ENCODE measurements at places on chromosomes 6 and 20.

DNA sequence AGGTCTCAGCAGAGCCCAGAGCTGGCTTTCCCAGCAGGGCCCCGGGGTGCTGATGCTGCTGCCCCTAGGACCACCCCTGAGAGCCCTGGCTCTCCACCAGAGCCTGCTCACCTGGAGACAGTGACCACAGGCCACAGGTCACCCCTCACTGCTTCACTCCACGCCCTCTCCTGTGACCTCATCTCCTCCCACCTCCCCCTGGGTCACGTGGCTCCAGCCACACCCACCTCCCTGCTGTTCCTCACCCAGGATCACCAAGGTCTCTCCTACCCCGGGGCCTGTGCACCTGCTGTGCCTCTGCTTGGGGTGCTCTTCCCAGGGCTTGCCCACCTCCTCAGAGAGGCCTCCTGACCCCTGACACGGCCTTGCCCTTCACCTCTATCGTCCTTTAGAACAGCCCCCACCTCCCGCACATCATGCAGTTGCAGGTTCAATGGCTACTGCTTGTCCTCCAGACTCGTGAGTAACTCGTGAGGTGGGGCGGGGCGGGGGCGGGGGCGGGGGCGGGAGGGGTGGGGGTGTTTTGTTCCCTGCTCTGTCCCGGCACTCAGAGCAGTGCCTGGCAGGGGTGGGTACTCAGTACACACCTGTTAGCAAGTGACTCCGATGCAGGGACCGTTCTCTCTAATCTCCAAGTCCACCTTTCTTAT, 468.0 kb downstream of the PREX1 start:
- DNase-seq = no peak

GRCh38 chr6:36666287-36666686, 12.2 kb upstream of the CDKN1A start:
- no peak for DNase-seq

GRCh38 chr20:38034108-38034649, 633 bp downstream of the RPRD1B start:
- DNase-seq = no peak

GRCh38 chr20:48492015-48492714, 335.6 kb downstream of the PREX1 start:
- DNase-seq = no peak

DNA sequence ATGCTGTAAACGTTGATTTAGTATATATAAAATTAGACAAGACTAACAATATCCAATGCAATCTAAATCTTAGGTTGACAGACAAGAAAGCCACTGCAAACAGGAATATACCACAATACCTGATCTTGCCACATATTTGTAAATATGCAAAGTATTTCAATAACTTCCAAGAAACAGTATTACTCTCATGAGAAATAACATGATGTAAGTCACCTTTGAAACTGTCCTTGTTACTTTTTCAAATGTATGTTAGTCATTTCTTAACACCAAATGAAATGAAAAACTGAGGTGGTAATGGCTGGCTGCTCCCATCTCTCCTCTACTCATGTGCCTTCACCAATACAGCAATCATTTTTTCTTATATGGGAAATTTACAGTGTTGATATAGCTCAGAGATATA, 118.7 kb downstream of the ATG5 start:
- no peak for DNase-seq

GRCh38 chr6:165236326-165236725, 73.1 kb downstream of the C6orf118 start:
- no peak for DNase-seq

DNA sequence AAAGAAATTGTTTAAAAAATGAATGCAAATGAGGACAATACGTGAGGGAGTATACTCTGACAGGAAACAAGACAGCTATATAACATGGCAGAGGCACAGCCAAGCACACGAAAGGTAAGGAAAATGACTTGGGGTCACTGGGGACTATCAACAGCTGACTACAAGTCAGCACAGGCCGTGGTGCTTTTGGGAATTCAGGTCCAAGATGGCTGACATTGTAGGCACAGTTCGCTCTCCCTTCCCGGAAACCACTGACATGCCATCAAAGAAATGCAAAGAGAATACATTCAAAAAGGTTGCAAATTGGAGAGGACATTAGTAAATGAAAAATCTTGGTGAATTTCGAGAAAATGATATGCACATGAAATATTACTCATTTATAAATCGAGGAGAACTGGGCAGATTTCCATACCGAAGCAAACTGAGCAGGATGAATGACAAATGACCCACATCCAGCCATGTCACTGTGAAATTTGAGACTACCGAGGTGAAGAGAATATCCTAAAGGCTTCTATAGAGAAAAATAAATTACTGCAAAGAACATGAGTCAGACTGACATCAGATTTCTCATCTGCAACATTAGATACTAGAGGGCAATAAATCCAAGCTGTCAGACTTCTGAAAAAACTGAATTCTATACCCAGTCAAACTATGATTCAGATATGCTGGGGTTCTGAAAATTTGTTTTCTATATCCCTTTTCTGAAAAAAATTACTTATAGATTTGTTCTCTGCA, 391.1 kb downstream of the BTBD9 start:
- DNase-seq = no peak

DNA sequence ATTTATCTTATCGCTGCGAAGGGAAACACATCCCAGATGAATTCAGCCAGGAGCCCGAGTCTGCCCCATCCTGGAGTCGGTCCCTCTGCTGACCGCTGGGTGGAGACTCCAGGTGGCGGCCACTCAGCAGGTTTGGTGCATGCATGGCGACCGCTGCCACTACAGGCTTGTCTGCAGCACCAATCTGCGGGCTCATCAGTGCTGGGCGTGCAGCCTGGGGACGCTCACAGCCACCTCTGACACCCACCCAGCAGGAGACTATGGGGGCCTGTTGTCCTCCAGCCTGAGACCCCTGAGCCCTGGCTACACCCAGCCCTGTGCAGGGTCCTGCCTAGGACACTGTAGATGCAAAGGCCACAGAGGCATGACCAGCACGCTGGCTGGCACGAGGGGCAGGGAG, 40.5 kb upstream of the GATA5 start:
- no peak for DNase-seq

GRCh38 chr6:11919771-11920440, 92.2 kb upstream of the HIVEP1 start:
- no peak for DNase-seq

GRCh38 chr6:82337688-82338257, 25.8 kb upstream of the TPBG start:
- DNase-seq = no peak

DNA sequence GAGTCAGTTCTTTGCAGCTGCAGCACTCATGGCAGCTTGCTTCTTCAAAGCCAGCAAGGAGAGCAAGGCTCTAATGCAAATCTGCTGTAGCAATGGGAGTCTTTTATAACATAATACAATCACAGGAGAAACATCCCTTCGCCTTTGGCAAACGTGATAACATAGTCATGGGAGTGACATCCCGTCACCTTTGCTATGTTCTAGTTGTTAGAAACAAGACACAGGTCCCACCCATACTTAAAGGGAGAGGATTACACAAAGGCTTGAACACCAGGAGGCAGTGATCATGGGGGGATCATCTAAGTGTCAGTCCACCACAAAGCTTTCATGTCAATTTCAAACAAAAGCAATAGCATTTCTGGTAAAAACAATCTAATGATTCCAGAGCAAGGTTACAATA, 40.1 kb upstream of the PHACTR2 start:
- DNase-seq = no peak

- no peak for DNase-seq
These were observed 6.9 kb upstream of the CITED2 start for GRCh38 chr6:139381216-139381865.
